ENCODE measurements at places on chromosomes 6 and 20. TPM values are rescaled to one million over a fixed set of nuclear protein-coding genes. Genes with fewer than 3 reads are reported as not detected.

The BPIFB2 gene
- polyA plus RNA-seq: not detected

The BHLHE23 gene
- polyA plus RNA-seq: not detected

DNA sequence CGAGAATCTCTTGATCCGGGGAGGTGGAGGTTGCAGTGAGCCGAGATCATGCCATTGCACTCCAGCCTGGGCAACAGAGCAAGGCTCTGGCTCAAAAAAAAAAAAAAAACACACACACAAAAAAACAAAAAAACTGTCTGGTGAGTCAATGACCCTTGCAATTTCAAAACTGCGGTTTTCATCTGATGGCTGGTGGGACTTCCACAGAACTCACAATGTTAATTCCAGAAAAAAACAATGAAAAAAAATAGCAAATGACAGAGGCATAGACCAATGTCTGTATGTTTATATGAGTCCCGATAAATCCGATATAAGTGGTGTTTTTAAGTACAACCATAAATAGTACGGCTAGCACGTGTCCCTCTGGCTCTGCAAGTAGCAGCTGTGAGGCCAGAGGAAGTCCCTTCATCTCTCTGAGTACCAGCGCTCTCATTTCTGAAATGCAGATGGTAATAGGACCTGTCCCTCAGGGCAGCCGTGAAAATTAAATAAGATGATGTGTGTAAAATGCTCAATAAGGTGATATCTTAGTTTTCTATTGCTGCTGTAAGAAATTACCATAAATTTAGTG lies 21.9 kb upstream of the PTPN1 start:
- DNase-seq: no peak

DNA sequence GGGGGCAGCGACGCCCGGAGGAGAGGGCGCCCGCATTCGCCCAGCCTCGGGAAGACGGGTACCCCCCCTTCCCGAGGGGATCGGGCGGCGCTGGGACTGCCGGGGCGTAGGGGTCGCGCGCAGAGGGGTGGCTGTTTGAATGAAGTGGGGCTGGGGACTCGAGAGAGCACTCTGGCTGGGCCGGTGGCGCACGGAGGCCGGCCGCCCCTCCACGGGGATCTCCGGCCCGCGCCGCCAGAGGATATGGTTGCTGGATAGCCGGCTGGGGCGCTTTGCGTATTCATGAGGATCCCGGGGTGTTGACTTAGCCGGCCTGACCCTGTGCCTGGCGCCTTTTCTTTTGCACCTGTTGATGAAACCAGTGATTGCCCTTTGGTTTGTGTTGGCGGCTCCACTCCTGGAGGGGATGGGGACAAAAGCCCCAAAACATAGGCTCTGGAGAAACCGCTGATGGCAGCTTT lies 469 bp downstream of the SYNJ2 start:
- DNase-seq: peak; percentile 73

- no peak for DNase-seq
Measured at GRCh38 chr6:2235777-2236495, 9.5 kb downstream of the GMDS start.

All from sigmoid colon (tissue), 7 donors.